ELF-1 (cell line): ENCODE measurements at places on chromosomes 3 and 15.

- no peak for DNase-seq
Observed at GRCh38 chr15:51736069-51736468, 1.4 kb downstream of the LYSMD2 start.

- DNase-seq = no peak
Observed at GRCh38 chr3:57840473-57840872, 84.4 kb downstream of the SLMAP start.

DNA sequence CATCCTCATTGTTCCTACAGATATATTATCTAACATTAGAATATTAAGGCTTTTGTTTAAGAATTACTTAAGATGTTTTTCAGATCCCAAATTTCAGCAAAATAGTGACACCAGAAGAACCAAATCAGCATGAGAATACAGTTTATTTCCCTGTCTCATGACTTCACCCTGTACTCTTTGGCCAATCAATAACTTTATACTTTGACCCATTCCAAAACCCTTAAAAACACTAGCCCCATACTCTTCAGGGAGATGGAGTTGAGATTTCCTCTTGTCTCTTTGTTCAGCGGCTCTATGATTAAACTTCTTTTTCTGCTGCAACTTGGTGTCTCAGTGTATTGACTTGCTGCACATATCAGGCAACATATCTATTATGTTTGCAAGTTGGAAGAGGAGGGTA lies 207.7 kb downstream of the ZBBX start:
- no peak for DNase-seq

DNA sequence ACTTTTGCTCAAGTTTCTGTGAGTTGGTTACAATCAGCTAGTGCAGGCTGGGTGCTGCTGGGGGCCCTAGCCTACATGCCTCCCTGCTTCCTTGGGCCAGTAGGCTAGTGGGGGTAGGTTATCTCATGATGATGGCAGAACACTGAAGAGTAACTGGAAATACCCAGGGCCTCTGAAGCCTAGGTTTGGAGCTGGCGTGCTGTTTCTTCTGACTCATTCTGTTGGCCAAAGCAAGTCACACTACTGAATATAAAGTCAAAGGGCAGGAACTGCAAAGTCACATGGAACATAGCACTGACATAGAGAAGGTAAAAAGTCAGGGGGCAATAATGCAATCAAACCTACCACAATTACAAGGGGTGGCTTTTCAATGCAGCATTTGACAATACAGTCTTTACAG lies 34.5 kb downstream of the RASGRP1 start:
- DNase-seq = no peak

DNA sequence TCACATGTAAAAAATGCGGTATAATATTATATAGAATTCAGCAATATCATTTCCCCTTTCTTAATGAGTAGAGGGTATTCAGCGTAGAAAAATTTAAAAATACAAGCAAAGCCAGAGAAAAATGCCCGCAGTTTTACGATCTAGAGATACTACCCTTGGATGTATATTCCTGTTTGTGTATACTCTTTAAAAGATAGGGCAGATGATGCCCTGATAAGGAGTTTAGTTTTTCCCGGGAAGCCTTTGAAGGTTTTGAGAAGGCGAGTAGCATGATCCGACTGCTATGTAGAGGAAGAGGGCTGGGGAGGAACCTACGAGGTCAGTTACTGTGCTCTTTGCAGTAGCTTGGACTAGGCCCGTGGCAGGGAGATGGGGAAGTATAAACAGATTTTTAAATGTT lies 1.2 kb downstream of the YEATS2 start:
- peak; percentile 21 for DNase-seq

GRCh38 chr3:24714436-24714835 lies 219.8 kb upstream of the THRB start:
- no peak for DNase-seq

DNA sequence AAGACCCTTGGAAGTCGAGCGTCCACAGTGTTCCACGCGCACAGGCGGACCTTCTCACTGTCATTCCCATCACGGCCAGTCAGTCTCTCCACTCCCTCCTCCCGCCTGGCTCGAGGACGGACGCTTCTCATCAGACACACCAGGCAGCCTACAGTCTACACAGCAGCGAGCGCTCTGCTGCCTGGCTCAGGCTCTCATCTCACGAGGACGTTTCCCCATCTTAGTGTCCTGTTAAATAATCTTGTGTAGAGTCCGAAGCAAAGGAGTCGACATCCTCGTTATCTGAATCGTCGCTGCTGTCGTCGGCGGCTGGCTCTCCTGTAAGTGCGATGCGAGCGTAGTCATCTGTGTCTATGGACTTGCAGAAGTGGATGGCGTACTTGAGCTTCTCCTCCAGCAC lies 12.4 kb upstream of the OCA2 start:
- DNase-seq = no peak

DNA sequence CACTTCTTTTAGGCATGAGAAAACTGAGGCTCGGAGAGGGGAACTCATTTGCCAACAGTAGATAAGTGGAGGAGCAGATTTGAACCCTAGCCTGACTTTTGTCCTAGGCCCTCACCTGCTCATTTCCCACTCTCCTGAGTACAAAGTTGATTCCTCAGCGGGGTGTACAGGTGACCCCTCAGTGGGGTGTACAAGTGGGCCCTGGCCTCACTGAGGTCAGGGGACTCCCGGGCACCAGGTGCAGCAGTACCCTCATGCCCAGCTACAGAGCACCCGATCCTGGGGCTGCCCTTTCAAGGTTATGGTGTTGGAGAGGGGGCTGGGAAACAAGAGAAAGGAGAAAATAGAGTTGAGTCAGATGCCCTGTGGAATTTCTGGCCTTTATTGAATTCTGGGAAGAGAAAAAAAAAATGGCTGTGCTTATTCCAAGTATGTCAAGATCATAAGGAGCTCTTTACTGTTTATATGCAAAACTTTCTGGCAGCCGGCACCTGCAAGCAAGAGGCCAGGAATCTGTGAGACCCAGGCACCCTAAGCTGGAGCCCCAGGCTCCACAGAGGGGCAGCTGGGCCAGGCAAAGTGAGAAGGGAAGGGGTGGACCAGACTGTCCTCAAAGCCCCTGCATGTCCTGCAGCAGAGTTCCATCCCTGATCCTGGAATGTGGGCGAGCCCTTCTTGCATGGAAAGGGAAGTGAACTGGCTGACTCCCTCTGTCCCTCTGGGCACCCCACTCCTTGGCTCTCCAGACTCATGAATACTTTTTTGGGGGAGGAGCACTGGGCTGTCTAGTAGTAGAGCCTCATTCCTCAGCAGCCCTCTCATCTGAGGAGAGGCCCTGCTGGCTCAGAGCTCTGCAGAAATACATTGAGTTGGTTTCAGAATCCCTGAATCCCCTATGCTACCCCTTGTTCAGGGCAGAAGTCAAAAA lies 43.1 kb downstream of the AMOTL2 start:
- peak; percentile 83 for DNase-seq

DNA sequence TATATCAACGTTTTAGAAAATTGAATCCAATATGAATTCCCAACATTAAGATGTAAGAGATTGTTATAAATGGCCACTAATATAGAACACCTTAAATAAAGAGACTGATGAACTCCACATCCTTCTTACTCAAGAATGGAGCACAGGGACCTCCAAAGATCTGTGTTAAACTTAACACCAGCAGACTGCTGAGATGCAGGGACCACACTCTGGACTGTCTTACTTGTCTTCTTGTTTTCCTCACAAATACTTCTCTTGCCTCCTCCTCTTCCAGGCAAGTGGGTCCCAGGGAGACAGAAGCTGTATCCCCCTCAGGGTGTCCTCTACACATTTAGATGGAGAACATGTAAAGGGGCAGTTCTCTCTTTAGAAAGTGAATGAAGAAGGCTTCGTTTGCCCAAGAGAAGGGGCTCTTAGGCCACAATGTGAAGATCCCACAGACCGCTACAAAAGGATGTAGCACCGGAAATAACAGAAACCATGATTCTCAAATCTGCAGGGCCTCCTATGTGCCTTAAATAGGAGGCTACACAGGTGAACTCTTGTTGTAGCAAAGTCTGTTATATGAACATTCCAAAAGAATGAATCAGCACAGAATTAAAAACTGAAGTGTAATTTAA lies 52.2 kb downstream of the SATB1 start:
- no peak for DNase-seq

DNA sequence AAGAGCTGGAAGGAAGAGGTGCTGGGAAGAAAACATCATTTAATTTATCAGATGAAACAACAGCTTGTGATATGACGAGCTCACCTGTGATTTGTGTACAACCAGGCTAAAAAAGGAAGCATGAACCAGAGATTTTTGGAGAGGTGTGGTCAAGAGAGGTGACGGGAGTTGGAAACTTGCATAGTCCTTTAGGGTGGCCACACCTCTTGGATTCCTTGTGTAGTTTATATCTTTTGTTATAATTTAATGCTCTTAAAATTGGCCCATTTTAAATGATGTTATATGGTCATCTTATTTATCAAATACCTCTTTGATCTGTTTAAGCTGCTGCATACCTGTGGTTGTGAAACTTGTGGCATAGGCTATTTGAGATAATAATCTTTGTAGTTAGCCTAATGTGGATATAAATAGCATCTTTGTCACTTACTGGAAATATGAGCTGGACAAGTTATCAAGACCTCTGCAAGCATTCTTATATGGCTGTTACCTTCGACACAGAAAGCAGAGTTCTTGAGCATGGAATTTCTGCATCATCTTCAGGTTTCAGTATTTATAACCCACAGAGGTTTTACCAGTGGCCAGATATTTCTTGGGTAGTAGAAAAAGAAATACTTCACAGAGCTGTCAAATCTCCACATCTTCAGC lies 49.1 kb downstream of the IL1RAP start:
- DNase-seq = no peak
